ENCODE measurements at places on chromosomes 12 and 14.

- DNase-seq: no peak
These were observed 16.4 kb downstream of the CEP170B start for GRCh38 chr14:104881369-104881979.

DNA sequence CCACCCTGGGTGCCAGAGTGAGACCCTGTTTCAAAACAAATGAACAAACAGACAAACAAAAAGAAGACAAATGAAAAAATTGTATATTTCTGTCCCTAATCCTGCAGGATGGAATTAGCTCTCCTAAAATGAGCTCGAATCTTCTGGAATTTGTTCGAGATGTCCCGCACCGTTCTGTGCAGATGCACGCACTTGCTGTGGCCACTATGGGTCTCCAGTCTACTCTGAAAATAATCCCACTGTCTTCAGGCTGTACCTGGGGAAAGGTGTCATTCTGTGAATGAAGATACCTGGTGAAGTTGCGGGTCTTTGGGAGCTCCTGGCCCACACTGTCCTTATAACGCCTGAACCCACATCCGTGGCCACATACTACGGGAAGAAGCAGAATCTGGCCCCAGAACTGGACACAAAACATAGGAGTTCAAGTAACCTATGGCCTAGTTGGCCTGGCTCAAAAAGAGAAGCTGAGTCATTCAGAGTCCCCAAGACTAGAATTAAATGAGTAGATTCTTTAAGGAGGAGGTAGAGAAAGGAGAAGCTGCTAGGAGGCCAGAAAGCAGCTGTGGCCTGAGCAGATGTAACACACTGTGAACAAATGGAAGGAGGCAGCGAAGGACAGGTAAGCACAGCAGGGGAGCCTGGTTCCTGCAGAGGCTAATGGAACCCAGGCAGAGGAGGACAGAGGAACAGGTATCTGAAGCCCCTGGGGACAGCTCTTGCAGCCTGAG is 108.6 kb downstream of the FOXN3 start:
- DNase-seq: no peak

DNA sequence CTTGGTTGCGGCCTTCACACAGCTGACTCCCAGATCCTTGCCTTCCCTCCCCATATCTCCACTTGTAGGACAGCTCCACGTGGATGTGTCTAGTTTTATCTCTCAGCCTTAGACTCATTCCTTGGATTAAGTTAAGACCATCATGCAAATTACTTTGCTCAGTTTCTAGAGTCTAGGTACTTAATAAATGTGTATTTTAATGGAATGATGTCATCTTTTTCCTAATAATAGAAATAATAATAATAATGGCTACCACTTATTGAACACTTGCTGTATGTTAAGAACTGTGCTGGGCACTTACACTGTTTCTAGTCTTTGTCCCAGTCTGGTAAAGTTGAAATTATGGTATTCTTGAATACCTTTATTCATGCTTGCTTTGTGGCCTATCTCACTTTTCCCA is 37.5 kb downstream of the FBXW8 start:
- no peak for DNase-seq

GRCh38 chr14:99672506-99673304 is 11.4 kb upstream of the CYP46A1 start:
- no peak for DNase-seq

- DNase-seq: no peak
These were observed 428.2 kb downstream of the ATP23 start for GRCh38 chr12:58369576-58369975.

GRCh38 chr12:3896801-3897351 is 23.7 kb upstream of the PARP11 start:
- DNase-seq: no peak

- no peak for DNase-seq
These were observed 200.1 kb downstream of the DAD1 start for GRCh38 chr14:22388669-22389595.

GRCh38 chr14:60166142-60166541 is 944 bp upstream of the DHRS7 start:
- no peak for DNase-seq

- DNase-seq: peak; percentile 63
These were observed at the start of gene RILPL1 for GRCh38 chr12:123533672-123534643. RILPL1 (minus strand) TSS chr12:123533719; CDS start chr12:123533482, 237 bp downstream.

DNA sequence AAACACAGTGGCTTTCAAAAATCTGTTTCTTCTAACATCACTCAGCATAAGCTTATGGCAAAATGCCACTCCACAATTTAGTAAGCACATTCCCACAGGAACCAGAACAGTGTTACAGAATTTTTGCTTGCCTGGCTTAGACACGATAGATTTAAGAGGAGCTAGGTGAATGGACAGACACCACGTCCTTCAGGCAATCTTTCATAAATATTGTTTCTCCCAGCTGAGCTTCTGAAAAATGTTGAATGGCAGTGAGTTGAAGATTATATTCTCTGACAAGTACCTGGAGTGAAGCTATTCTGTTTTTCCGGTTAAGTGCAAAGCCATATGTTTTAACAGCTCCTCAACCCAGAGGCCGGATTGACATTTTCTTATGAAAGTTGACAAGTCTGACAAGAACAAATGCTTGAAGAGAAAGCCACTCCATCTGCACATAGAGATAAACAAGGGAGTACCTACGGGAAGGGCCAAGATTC is 102.0 kb downstream of the FSCB start:
- DNase-seq: no peak

- no peak for DNase-seq
These were observed 76.3 kb downstream of the KSR2 start for GRCh38 chr12:117892441-117892840.

DNA sequence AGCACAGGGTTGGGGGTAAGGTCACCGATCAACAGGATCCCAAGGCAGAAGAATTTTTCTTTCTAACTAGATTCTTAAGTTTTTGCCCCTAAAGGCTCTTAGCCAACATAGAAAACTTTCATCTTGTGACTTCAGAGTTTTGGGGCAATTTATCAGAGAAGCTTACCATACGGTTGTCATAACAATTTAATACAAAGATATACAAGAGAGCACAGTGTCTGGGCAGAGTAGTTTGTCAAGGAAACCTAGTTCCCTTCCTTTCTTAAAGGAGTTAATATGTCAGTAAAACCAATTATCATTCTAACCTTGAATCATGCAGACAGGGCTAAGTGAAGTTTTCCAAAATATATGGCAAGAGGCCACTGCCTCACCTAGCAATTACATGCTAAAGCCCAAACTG is 18.4 kb downstream of the NR2C1 start:
- no peak for DNase-seq

- DNase-seq: no peak
These were observed 75.2 kb downstream of the TMEM121 start for GRCh38 chr14:105601360-105602242.

DNA sequence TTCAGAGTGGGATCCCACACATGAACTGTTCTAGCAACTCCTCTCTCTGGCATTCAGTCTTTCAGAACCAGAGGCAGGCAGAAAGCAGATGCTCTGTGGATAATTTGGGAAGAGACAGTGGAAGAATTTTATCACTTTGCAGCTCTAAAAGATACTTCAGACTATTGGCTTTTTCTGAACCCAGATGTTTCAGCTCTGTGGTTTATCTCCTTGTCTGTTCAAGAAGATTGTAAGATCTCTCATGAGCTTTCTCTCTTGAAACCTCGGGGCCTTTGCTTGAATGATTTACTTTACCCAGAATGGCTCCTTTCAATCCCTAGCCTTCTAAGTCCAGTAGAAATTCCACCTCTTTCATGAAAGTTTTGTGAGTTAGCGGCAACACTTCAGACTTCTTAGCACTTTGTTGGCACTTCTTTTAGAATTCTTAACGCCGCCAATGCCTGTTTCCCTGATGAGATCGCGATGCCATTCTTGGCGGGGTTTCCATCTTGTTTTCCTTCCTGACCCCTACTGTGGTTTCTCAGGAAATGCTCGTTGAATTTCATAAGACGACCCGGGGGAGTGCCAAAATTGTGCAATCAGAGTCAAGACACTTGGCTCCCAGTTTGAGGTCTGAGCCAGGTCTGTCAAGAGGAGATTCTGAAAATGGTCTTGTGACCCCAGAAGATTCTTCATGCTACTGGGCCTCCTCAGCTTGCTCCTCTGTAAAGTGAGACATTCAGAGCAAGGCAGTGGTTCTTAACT is 107.0 kb upstream of the PRICKLE1 start:
- no peak for DNase-seq
